ENCODE measurements at places on chromosomes 2 and 18. TPM values are rescaled to one million over a fixed set of nuclear protein-coding genes. Genes with fewer than 3 reads are reported as not detected.

The FOXI3 gene
- 0.34 TPM for total RNA-seq

The DSC1 gene
- not detected for total RNA-seq

The CRACDL gene
- 2.1 TPM for total RNA-seq

The LAMA3 gene
- 2.1 TPM for total RNA-seq

The ARHGAP28 gene
- 36.8 TPM for total RNA-seq

The CLEC4F gene
- 0.66 TPM for total RNA-seq

The NAT8 gene
- total RNA-seq: not detected

The FOXD4L1 gene
- 0.44 TPM for total RNA-seq

The TRAPPC8 gene
- 41.0 TPM for total RNA-seq

The YIPF4 gene
- 50.2 TPM for total RNA-seq
